ENCODE measurements at places on chromosomes 2 and 18. TPM values are rescaled to one million over a fixed set of nuclear protein-coding genes. Genes with fewer than 3 reads are reported as not detected.
A peak's percentile ranks its signal among the peaks of the same experiment; 100 is the strongest.

GRCh38 chr2:6896930-6897759 lies 19.6 kb downstream of the RSAD2 start:
- no peak for ATAC-seq

GRCh38 chr2:42098571-42099437 lies 51.0 kb downstream of the PKDCC start:
- no peak for ATAC-seq

DNA sequence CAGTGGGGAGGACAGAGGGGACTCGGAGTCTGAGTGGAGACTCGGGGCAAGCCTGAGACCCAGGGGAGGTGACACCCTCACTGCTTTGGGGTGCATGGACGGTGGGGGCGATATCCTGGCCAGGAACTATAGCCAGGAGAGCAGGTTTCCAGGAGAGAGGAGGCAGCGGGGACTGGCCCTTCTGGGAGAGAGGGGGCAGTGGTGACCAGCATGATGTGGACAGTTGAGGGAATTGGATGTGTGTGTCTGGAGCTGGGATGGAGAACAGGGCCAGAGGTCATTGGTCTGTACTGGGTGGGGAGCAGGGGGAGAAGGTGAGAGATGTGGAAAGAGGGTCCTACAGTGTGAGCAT lies 63.6 kb downstream of the ACKR3 start:
- no peak for ATAC-seq

DNA sequence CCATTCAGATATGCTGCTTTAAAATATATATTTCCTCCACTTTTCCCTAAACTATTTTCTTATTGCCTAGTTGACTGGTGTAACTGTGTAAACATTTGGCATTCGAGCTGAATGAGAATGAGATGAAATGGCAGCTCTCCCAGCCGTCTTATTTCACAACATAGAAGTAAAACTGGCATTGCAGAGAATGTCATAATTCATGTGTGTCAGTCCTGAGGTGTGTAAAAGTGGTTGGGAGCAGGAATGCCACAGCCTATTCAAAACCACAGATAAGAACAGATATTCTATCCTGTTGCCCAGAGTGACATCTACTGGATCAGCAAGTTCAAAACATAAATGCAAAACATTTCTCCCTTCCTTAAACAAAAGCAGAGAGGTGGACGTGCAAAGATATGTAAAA lies 565.5 kb upstream of the CHAC2 start:
- peak; percentile 69 for ATAC-seq

DNA sequence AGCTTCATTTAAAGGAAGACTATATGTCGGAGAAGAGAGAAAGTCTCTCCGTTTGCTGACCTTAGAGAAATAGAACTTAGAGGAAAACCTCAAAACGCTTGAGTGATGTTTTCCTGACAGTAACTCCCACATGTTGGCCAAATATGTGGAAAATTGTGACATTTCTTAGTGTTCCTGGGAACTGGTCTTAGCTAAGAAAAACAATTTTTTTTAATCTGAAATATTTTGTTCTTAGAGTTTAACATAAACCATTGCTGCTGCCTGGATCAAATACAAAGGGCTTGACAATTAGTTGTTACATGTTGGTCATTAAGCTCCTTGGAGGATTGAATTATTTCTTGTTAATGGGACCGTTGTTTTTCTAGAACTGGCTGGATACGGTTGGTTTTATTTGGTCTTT lies 16.3 kb downstream of the DYNC2LI1 start:
- ATAC-seq = no peak

DNA sequence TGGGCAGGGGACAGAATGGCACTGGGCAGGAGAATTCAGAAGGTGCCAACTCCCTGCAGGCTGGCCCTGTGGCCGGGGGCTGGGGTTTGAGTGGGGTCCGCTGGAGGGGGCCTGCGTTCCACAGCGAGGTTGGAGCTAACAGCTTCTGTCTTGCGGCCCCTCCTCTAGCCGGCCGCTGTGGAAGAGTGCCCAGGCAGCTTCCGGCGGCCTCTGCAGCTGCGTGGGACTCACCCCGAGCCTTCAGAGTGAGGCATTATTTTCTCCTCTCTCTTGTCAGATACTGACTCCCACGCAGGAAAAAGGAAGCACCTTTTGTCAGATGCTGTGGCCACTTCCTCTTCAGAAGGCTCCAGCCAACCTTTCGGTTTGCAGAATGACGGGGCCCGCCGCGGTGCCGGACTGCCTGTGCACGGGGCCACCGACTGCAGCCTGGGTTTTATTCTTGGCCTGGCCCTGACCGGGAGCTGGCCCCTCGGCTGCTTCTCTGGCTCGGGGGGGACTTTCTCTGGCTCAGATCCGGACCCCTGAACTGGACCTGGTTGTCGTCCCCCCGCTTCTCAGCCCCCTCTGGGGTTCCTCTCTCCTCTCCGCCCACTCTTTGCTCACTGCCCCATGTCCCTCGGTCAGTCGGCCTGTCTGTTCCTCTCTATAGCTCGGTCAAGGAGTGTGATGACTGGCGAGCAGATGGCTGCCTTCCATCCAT lies 40.1 kb downstream of the ARHGAP25 start:
- peak; percentile 69 for ATAC-seq

TP53I3 gene
- 102 TPM for total RNA-seq

CXCR2 gene
- total RNA-seq = 18.7 TPM

SLC23A3 gene
- 0.64 TPM for total RNA-seq

C2orf78 gene
- total RNA-seq = not detected

AQP12A gene
- total RNA-seq = not detected

GNAL gene
- 8.8 TPM for total RNA-seq

Data from esophagus mucosa (tissue), 1 donor.